ENCODE measurements at places on chromosomes 1 and 21.

DNA sequence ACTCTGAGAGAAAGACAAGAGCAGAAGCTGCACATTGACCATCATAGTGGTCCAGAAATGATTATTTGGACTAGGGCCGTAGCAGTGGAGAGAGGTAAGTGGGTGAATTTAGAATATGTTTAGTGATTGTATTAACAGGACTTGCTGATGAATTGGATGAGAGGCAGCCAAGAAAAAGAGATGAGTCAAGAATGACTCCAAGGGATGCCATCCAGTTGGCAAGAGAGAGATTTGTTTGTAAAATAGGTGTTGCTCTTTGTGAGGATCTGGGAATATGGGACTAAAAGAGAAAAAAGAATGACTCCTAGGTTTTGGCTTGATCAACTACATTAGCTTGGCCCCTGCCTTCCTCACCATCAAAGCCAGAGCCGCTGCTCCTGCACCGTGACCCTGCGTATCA, 54.2 kb upstream of the ARTN start:
- no peak for DNase-seq

GRCh38 chr1:161987872-161988271, 35.8 kb downstream of the OLFML2B start:
- DNase-seq, result no peak

- DNase-seq, result no peak
Measured at GRCh38 chr1:201422436-201423030, 1.0 kb upstream of the TNNI1 start.

DNA sequence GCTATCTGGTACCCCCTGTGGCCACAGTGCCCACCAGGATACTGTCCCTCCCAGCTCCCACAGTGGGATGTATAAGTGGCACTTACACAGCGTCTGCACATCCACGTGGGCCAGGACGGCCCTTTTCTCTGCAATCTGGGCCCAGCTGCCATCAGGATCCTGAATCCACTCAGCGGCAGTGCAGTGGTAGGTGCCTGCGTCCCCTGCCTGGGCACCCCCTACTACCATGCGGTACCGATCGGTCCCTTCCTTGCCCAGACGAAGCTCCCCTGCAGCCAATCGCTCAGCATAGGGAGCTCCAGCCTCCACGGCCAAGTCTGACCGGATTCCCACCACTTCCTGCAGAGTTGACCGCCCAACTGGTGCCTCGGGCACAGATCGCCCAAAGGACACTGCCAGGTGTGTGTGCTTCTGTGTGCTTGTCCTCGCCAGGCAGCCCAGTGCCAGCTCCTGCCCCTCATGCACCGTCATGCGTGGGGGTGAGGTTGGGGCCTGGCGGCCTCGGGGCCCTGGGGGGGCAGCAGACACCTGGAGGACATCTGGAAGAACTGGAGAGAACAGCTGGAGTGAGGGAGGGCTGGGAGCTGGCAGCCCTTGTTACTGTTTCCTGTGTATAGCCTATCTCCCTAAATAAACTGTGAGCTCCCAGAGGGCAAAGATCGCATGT, 4.7 kb downstream of the IGSF8 start:
- no peak for DNase-seq

All from stimulated activated CD8-positive, alpha-beta memory T cell treated with anti-CD3 and anti-CD28 coated beads, Interleukin-7, amount 100 ng/mL, for 1 hour (primary cell).